ENCODE measurements at places on chromosomes 1 and 21.
A peak's percentile ranks its signal among the peaks of the same experiment; 100 is the strongest.

DNA sequence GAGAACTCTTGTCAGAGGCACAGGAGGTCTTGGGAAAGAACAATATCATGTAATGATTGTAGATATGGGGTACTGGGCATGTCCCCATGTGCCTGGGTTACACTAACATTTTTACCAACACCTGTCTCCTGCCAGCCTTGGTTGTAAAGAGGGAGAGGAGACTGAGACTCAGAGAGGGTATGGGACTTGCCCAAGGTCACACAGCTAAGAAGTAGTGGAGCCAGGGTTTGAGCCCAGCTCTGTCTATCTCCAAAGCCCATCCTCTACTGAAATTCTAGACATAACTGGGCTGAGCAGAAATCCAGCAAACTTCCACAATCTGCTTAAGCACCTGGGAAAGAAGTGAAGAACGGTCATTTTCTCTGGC, 2.6 kb upstream of the THEMIS2 start:
- DNase-seq = peak; percentile 23

DNA sequence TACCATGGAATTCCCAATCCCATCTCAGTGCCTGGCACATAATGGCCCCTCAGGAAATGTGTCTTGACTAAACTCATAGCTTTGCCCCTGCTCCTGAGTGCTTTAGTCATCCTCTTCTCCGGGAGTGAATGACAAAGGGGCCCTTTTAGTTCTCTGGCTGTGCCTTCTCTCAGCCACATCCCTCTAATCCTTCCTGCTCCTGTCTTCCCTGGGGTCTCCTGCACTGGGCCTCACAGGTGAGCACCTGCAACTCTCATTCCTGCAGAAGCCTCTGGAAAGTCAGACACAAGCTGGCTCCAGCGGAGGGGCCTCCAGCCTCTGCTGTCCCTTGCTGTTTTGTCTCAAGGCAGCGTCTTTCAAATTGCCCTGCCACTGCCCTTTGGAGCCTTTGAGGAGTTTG, 14.0 kb upstream of the ETV3L start:
- DNase-seq = no peak

DNA sequence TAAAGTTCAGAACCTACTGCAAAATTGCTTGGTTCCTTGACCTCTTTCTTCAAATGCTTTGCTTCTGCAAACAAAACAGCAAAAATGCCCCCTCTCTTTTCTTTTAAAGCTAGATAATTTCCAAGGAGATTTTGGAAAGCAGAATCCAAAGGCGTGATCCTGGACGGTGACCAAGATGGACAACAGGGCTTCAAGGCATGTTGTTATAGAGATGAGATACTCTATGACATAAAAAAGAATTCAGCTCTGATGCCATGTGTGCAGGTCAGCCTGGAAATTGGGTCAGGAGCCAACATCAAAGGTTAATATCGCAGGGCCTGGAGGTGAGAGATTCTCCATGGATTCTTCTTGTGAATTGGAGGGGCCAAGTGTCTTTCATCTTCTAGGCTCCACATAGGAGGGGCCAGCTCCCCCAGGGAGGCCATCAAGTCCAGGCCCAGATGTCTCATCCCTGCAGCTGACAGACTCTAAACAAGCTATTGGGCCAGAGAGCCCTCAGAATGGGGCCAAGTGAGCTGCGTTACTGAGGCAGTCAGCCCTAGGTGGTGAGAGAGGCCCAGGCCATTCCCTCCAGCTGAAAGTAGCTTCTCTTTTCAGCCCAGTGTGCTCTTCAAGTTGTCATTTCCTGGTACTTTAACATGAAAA, 45.5 kb downstream of the NMNAT2 start:
- no peak for DNase-seq

DNA sequence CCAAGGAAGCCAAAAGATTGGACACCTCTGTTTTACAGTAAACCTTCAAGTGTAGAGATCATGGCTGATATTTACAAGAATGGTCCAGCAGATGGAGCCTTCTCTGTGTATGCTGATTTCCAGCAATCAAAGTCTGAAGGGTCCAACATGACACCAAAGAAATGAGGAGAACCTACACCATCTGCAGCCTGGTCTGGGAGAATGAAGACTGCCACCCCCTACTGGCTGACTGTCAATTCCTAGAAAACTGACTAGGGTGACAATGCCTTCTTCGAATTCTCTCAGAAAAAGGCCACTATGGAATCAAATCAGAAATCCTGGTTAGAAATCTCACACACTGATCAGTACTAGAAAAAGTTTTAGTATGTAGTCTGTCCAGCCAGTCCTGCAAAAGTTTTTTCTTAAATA, 83.3 kb downstream of the CDC42BPA start:
- DNase-seq = peak; percentile 46

DNA sequence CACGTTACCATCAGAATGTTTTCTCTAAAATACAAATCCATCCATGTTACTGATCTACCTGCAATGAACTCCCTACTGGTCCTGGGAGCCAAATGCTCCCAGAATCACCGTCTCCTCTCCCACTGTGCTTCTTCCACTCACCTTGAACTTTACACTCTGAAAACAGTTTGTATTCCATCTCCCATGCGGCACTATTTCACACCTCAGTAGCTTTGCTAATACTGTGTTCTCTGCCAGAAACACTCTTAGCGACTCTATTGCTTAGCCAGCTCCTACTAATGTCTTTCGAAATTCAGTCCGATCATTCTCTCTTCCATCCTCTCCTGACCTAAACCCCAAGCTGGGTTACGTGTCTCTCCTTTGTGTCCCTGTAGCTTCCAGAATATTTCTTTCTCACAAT, 284.4 kb upstream of the DUSP10 start:
- no peak for DNase-seq

DNA sequence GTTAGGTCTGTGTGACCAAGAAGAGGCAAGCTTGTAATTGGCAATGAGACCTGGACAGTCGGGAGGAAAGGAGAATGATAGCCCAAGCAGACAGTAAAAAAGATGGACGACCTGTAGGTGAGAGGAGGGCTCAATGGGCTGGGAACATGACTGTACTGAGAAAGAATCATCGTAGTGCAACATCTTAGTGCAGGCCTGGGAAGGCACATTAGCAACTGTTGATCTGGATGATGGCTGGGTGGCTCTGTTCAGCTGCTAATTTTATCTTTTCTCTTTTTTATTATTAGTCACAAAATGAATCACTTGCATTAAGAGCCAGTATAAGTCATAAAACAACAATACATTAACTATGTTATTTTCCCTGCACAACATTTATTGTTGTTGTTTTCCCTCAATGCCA, 32.9 kb downstream of the IFI44 start:
- DNase-seq = no peak

DNA sequence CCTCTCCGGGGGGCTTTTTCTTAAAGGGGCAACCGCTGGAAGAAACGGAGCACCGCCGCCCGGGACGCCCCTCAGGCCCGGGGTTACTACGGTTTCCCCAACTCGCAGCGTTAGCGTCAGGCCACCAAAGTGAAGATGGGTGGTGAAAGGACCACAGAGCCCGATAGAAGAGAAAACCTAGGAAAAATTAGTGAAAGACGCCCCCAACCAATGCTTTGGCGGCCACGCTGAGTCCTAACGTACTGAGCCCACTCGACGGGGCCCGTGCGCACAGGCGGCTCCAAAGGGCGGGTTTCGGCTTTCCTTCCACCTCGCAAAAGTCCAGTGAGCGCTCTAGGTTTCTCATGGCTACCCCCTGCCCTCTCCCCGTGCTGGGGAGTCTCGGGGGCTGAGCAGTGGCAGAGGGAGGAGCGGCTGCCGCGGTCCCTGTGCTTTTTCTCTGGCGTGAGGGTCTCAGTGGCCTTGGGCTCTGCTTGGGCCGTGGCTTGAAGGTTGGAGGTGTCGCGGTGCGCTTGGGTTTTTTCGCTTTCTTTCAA, 12.2 kb upstream of the SPEN start:
- no peak for DNase-seq

DNA sequence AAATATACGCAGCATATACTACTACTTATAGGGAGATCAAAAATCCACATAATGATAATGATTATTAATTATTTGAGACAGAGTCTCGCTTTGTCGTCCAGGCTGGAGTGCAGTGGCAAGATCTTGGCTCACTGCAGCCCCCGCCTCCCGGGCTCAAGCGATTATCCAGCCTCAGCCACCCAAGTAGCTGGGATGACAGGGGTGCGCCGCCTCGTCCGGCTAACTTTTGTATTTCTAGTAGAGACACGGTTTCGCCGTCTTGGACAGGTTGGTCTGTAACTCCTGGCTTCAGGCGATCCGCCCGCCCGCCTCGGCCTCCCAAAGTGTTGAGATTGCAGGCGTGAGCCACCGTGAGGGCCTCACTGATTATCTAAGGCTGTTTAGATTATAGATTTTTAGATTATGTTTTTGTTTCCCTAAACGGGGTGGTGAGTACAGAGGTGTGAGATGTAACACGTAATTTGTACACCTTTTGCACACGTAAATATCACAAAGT, 548 bp upstream of the SLC25A33 start:
- DNase-seq = no peak

GRCh38 chr1:46618754-46619415, 2.3 kb upstream of the MOB3C start:
- no peak for DNase-seq

GRCh38 chr1:112431038-112431437, 35.0 kb downstream of the CTTNBP2NL start:
- no peak for DNase-seq

DNA sequence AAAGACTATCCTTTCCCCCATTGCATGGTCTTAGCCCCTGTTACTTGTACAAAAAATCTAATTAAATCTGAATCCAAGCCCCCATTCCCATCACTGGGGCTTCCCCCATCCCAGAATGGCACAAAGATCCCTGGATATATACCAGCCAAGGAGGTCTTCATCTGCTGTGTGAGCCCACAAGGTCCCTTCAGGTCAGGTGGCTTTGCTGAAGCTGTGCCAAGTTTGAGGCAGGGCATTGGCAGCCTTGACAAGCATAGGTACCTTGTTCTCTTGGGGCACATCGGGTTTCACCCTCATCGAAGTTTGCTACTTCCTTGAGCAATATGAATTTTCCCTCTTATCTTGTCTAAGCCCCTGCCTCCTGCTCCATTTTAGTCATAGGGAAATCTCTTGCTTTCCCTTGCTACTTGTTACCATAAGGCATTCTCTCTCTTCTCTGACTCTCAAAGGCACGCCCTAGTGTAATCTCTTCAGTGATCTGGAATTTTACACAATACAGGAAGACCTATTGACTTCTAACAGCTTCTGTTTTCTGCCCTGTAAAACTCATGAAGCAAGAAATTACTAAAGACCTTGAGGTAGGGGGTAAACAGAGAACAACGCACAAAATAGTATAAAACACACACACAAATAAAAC, 71.4 kb upstream of the COG2 start:
- DNase-seq = no peak

DNA sequence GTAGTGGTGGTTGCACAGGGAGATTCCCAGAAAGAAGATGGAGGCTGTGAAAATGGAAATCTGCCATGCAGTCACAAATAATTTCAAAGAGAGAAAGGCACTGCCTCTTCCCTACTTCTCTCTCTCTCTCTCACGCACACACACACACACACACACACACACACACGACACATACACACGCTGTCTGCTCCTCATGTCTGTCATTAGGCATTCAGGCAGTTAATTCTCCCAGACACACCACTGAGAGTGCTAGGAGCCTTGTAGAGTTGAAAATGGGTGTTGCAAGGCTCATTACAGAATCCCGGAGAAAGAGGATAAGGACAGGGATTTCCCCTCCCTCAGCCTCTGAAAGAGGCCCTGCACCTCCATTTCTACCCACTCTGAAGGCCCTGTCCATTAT, 47.8 kb upstream of the LRRN2 start:
- DNase-seq = no peak

DNA sequence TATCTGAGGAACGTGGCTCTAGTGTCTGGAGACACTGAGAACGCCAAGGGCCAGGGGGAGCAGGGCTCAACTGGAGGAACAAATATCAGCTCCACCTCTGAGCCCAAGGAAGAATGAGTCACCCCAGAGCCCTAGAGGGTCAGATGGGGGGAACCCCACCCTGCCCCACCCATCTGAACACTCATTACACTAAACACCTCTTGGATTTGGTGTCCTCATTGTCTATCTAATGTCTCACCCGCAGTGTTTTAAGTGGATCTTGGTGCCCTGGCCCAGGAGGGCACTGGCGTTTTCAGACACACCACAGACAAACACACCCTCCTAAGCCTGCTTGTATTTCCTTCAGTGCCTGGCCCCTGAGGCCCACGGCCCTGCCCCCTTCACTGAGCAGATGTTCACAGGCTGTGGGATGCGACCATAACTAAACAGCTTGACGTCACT, 2.2 kb upstream of the FALEC start:
- DNase-seq = no peak

GRCh38 chr1:216600730-216601609, 122.3 kb downstream of the ESRRG start:
- peak; percentile 49 for DNase-seq

DNA sequence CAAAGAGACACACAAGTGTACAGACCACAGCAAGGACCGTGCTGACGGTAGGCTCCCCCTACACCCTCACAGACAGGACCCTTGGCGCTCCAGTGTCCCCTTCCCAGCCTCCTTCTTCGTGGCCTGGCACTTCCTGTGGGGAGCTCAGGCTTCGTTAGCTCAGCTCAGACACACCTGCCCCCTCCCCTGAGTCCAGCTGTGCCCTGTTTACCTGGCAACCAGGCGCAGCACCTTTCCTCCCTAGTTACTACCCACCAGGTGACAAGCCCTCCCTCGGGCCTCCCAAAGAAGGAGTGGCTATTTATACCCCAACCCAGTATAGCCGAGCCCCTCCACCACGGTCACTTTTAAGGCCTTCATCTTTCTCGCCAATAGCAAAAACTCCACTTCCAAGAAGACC, 4.7 kb downstream of the CELF3 start:
- no peak for DNase-seq

- no peak for DNase-seq
These were observed 16.0 kb downstream of the QSOX1 start for GRCh38 chr1:180170546-180171151.

DNA sequence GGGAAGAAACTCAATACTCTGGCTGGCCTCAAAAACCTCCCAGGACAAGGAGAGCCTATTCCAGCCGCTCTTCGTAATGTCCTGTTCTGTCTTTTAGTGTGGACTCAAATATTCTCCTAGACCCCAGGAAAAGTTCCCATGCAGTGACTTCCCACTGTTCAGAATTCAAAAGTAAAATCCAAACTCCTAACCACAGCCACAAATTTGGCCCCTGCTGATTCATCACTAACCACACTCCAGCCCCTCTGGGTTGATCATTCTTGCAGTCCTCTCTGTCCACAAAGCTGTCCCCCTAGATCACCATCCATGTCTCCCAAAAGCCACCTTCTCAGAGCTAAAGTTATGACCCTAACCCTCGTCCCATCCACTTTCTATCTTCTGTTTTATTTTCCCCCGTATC, 5.1 kb downstream of the CTNNBIP1 start:
- DNase-seq = no peak

DNA sequence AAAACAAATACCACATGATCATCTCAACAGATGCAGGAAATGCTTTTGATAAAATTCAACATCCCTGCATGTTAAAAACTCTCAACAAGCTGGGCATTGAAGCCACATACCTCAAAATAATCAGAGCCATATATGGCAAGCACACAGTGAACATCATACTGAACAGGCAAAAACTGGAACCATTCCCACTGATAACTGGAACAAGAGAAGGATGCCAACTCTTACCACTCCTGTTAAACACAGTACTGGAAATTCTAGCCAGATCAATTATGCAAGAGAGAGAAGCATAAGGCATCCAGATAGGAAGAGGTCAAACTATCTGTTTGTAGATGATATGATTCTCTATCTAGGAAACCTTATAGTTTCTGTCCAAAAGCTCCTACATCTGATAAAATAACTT, 91.6 kb downstream of the DNAH14 start:
- DNase-seq = no peak
